T-helper 1 cell (primary cell): ENCODE measurements at places on chromosomes 1 and 21.

GRCh38 chr1:3240524-3241235 lies 171.7 kb downstream of the PRDM16 start:
- DNase-seq = no peak

DNA sequence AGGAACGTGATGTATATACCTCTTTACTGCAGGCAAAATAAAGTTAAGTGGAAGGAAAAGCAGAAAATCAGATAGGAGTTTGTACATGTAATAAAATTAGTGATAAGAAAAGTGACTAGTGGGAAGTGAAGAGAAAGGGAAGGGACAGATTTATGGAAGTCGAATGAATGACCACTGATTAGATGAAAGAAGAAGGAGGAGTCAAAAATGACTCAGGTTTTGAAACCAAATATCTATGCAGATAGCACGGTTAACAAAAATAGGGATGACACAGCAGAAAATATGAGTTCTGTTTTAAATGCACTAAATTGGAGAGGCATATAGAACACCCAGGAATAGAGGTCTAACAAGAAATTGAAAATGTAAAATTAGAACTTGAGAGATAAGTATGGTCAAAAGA lies 128.0 kb downstream of the HMCN1 start:
- no peak for DNase-seq

DNA sequence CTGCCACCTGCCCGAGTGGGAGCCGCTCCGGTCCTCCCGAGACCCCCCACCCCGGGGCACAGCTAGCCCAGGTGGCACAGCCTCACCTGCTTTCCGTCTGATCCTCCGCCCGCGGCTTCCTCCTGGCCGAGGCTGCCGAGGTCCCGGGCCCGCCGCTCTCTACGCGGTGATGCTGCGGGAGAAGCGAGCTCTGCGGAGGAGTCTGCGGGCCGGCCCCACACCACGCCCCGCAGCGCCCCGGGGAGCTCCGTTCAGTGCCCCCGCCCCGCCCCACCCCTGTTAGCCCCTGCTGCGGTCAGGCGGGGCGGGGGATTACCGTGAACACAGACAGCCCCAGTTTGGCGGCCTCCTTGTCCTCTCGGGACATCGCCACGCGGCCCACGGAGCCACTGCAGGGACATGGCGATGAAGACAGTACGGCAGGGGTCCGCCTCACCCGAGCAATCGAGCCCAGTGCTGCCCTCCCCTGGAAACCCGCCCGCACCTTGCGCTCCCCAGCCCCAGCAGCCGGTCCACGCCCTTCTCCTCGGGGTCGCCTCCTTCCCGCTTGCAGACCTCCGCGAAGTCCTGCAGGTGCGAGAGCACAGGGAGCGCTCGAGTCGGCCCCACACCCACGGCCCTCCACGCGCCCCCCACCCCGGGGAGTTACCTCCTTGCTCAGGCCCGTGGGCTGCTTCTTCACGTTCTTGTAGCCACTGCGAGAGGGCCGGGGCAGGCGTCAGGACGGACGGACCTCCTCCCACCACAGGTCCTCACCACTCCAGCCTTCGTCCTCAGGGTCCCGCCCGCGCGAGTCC lies 933 bp downstream of the C1orf35 start:
- DNase-seq = peak; percentile 53

- DNase-seq = no peak
Observed at GRCh38 chr1:115606305-115606704, 35.5 kb upstream of the VANGL1 start.

GRCh38 chr21:21714426-21714825 lies 716.2 kb downstream of the NCAM2 start:
- no peak for DNase-seq

DNA sequence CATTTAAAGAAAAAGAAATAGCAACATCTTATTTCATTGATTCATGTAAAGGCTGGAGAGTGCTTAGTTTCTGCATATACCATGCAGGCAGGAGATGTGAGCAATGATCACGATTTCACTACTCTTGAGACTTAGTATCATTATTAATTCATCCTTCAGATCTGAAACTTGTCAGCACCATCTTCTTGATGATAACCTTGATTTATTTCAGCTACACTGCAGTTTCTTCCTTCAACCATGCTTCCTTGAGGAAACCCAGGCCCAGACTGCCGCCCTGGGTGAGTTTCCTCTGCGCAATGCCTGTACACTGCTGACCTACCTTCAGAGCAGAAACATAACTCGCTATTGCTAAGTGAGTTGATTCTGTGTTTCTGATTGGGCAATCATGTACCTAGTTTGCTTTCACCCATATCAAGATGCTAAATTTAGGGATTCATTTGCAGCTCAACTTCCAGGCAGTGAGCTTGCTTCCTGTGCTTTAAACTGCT lies 13.5 kb upstream of the BCL10 start:
- no peak for DNase-seq

- DNase-seq = no peak
Observed at GRCh38 chr1:55560266-55560665, 345.1 kb upstream of the USP24 start.

GRCh38 chr1:191839891-191840290 lies 318.4 kb upstream of the RGS18 start:
- no peak for DNase-seq

GRCh38 chr1:8652467-8653046 lies 164.9 kb downstream of the RERE start:
- no peak for DNase-seq

- DNase-seq = no peak
Observed at GRCh38 chr1:213507472-213508223, 456.6 kb downstream of the RPS6KC1 start.

- DNase-seq = no peak
Observed at GRCh38 chr1:61606448-61607312, 118.3 kb downstream of the TM2D1 start.

GRCh38 chr1:42793824-42794223 lies 9.0 kb downstream of the TMEM269 start:
- DNase-seq = no peak

- no peak for DNase-seq
Observed at GRCh38 chr21:42570841-42571387, 57.3 kb downstream of the SLC37A1 start.

- peak; percentile 49 for DNase-seq
Observed at GRCh38 chr1:153568367-153569099, 2.9 kb upstream of the S100A2 start.

- no peak for DNase-seq
Observed at GRCh38 chr21:44764319-44765230, 37.0 kb downstream of the UBE2G2 start.

GRCh38 chr1:14741082-14741481 lies 142.6 kb downstream of the KAZN start:
- no peak for DNase-seq

DNA sequence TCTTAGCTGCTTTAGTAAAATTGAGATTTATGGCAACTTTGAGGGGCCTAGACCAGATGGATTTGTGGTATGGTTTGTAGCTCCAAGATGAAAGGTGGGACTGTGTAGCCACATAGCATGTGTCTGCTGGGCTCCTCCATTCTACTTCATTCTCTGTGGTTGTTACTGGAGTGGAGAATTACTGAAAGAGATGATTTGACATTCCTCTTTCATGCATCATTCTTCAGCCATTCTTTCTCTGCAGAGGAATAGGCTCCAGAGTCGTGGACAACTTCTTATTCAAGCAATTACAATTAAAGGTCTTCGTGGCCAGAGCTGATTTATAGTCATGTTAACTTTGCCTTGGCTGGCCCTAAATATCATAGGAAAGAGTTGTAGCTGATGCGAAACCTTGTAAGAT lies 328.9 kb downstream of the PAPPA2 start:
- DNase-seq = no peak

DNA sequence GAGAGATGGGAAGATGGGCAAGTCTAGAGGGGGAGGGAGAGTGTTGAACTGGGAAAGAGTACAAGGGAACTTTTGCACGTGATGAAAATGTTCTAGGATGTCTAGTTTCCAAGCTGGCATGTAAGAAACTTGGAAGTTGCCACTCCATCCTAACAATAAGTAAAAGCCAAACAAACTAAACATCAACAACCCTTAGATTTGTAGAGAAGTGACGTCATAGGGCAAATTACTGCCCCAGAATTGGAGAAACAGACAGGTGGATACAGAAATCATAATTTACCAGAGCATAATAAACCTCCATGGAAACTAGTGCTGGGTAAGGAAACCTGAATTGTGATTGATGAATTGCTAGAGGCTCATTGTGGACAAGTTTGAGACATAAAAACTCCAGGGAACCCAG lies 14.7 kb upstream of the ZBTB40 start:
- DNase-seq = no peak

- DNase-seq = no peak
Observed at GRCh38 chr1:18639368-18640055, 8.9 kb downstream of the PAX7 start.

- DNase-seq = no peak
Observed at GRCh38 chr1:2505461-2505994, 20.9 kb downstream of the PANK4 start.

DNA sequence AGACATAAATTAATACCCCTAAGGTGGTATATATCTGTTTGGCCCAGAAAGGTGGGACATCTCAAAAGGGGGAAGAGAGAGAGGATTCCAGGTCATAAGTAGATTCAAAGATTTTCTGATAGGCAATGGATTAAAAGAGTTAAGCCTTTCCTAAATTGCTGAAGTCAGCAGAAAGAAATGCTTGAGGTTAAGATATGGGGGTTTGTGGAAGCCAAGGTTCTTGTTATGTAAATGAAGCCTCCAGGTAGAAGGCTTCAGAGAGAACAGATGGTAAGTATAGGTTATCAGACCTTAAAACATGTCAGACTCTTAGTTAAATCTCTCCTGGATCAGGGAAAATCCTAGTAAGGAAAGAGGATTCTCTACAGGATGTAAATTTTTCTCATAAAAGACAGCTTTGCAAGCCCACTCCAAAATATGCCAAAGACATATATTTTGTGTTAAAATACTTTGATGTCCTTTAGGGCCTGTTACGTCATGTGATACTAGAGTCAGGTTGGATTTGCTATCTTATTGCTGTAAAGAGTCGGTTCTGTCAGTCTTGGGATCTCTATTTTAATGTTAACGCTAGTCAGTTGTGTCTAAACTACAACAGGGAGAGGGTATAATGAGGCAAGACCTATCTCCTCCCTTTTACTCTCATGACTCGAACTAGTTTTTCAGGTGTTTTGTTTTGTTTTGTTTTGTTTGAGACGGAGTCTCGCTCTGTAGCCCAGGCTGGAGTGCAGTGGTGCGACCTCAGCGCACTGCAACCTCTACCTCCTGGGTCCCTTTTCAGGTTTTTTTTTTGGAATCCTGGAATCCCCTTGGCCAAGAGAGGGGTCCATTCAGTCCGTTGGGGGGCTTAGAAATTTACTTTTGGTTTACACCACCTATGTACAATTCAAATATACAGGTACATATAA lies 30.6 kb downstream of the RGS2 start:
- DNase-seq = no peak

DNA sequence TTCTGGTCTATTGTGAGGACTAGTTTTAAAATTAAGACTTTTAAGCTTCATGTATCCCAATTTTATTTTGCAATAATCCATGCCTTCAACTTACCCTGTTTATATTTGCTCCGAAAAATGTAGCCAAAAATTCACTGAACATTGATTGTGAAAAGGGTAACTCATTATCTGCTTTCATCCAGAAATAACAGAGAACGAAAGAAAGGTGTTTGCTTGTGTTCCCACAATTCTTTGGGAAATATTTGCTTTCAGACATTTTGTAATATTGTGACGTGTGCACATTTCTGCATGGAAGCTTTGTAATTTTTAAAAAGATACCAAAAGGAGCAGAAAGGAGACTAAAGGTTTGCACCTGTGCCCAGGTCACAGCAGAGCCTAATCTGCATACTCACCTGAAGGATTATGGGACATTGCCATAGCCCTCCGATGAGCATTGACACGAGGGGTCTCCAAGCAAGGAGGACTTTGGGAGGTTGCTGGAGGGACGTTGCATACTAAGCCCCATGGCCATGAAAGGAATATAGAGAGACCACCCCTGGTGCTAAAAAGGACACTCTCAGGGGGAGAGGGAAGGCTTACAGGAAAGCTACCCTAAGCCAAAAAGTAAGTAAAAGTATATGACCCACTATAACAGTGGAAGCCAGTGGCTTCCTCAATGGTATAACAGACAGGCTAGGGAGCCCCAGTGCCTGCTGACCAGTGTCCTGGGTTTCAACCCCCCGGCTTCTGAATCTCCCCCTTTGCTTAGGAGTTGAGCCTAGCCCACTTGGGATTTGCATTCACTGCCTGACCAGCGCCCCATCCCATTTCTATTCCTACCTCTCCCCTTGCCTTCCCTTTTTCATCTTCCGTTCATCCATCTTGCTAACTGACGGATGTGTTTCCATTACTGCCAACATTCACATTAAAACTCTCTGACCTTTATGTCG lies 148.6 kb upstream of the ZC3H12A start:
- no peak for DNase-seq

DNA sequence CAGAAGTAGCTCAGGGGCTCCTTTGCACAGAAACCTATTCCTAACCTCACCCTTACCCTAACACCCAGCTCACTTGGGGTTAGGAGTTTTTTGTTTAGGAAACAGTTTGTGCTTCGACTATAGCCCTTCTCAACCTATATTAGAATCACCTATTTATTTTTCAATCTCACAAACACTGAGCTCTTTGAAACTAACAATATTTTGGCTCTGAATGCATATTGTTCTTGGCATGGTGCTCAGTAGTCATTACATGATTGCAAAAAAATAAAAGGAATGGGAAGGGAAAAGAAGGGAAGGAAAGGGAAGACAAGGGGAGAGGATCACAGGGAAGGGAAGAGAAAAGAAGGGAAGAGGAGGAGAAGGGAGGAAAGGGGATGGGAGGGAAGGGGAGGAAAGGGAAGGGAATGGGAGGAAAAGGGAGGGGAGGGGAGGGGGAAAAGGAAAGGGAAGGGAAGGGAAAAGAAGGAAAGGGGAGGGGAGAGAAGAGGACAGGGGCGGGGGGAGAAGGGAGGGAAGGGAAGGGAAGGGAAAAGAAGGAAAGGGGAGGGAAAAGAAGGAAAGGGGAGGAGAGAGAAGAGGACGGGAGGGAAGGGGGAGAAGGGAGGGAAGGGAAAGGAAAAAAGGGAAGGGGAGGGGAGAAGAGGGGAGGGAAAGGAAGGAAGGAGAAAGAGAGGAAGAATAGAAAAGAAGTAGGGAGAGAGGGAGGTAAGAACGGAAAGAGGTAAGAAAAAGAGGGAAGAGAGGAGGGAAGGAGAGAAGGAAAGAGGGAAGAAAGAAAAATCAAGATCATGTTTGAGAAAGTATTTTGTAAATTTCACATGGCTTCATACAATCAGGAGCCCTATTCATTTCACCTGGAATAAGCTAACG lies 484.1 kb upstream of the NFIA start:
- DNase-seq = no peak

GRCh38 chr1:223331301-223331700 lies 32.7 kb downstream of the SUSD4 start:
- no peak for DNase-seq
